ENCODE measurements at places on chromosomes 11 and 22.

DNA sequence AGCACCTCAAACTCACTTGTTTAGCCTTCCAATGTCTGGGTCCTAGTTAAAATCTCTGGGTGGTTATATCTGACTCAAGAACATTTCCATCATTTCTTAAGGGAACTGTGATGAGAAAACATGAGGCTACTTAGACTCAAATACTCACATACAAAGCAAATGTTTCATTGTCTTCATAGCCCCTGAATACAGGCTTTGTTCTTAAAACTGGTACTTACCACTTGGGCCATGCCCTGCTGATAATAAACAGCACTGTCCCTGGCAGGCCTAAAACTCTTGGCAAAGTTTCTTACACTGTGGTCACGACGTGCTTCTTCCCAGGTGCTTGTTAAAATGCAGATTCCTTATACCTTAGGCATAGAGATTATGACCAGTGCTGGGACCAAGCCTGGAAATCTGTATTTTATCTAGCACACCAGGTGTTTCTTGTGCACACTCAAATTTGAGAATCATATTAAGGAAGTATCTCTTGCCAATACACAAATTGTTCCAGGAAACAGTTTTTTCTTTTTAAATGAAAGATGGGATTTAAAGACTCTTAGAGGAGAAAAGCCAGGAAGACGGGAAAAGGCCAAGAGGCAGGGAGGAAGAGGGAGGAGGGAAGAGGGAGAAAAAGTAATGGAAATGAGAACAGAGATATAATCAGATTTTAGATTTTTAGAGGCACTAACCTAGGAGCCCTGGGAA is 287.9 kb upstream of the MPPED2 start:
- DNase-seq: no peak

DNA sequence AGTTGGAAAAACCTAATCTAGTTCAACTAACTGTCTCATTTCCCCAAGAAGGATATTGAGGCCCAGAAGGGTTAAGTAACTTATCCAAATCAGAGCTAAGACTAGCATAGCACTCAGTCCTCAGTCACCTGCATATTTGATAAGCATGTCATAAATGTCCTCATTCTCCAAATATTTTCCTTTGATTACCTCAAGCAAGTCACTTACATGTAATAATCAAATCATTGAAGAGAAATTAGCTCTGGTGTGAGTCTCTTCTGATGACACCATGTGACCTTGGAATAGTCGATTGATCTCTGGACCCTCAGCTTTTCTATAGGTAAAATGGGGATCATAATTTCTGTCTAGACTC is 48.8 kb upstream of the PICALM start:
- DNase-seq: no peak

DNA sequence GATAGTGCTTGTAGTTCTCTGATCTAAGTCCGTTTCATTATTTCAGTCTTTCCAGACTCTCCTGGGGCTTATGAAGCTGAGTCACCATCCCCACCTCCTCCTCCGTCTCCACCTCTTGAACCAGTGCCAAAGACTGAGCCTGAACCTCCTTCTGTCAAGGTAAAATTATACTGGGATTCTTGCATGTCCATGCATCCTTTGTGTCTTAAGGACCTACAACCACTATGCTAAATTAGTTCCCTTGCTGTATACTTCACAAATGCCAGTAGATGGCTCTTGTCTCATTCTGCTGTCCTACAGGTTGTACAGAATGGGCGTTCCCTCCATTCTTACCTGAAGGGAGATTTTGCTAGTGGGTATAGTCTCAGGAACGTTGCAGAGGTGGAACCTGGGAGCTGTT is 42.2 kb downstream of the POLD3 start:
- no peak for DNase-seq

- no peak for DNase-seq
These were observed 155.7 kb downstream of the NAV2 start for GRCh38 chr11:19868281-19868821.
